Cerebellar nuclear complex (tissue), 1 donor: ENCODE measurements at places on chromosomes 3 and 15.

GRCh38 chr15:41647262-41647661 is 12.9 kb upstream of the MGA start:
- DNase-seq = no peak

- no peak for DNase-seq
Measured at GRCh38 chr15:23002920-23003319, 22.8 kb upstream of the CYFIP1 start.

DNA sequence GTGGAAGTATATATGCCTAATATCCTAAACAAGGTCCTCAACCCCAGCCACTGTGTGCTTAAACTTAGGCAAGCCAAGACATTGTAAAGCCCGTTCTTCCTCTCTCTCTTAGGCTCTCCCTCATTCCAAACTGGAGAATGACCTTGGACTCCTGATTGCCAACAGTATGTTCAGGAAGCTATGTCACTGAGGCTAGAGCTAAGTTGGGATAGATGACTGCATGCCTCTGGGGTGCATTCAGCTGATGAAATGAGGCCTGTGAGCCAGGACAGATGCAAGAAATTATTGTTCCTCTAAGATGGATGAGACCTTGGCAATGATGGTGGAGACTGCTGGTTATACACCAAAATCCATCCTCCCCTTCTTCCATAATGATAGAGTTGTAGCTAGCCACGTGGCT is 27.9 kb upstream of the TBC1D21 start:
- no peak for DNase-seq

DNA sequence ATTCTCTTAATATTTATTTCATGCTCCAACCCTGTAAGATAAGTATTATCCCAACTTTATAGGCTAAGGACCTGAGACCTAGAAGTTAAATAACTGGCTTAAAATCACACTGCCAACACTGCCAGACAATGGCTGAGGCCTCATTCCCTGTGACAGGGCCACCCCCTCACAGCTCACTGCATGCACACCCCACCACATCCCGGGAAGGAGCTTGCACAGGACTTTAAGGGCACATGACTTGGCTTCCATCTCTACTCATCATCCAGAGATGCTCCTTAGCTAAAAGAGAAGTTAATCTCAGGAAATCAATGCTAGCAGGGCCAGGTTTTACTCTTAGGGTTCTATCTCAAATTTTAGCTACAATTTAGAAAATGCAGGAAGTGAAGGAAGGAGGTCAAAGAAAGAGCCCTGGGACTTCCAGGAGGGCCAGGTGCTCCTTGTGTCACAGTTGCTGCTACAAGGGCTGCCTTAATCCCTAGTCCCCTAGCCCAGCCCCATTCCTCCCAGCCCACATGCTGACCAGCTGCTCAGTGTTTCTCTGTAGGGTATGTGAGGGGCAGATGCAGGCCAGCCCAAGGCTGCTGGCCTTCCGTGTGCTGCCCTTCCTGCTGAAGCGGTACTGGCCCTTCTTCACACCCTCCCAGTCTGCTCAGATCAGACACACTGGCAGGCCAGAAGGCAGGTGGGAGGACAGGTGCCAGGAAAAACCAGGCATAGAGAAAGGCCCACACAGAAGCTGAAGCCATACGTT is 53.5 kb downstream of the WWTR1 start:
- DNase-seq = no peak

DNA sequence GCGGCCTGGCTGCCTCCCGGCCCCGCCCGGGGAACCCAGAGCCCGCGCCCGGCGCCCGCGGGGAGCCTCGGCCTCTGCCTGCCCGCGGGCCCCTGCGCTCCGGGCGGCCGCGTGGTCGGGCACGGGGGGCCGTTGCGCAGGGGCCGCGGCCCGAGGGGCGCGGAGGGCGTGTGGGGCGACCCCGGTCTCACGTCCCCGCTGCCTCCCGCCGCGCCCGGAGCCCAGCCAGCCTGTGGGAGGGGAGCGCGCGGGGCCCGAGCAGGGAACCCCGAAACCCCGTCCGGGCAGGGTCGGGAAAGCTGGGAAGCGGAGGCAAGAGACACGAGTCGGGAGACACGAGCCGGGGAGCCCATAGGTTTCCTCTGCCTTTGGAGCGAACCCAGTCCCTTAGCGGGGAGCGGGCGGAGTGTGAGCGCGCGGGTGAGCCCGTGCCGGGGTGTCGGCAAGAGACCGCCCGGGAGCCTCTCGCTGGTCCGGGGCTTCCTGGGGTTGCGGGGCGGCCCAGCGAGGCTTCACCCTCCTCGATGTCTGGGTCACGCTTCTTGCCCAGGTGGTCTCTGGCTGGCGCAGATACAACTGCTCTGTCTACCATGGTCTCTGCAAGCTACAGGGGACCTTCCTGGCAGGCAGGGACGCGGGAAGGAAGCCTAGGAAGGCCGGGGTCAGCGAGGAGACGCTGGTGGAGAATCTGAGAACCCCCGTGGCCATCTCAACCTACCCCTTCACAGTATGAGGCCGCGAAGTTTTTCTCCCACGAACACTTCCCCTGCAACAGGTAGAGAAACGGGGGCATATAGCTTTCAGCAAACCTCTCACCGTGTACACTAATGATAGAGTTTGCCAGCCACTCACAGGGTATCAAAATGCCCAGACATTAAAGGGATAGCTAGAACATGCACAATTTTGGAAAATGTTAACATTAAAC is 586 bp downstream of the LRRK1 start:
- DNase-seq = no peak

DNA sequence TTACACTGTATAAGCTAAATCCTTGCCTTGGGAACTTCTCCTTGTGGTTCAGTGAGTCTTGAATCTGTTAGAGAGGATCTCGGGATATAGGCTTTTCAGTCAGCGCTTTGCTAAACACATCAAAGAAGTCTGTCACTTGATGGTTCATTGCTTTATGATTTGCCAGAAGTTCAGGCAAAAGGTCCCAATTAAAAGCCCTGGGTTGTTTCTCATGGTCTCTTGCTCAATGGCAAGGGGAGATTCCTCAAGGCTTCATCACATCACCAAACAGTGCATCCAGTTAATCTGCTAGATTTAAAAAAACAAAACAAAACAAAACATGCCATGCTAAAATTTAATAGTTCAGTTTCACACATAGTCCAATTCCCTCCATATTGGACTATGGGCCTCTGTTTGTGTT is 114.8 kb downstream of the FILIP1L start:
- DNase-seq = no peak

DNA sequence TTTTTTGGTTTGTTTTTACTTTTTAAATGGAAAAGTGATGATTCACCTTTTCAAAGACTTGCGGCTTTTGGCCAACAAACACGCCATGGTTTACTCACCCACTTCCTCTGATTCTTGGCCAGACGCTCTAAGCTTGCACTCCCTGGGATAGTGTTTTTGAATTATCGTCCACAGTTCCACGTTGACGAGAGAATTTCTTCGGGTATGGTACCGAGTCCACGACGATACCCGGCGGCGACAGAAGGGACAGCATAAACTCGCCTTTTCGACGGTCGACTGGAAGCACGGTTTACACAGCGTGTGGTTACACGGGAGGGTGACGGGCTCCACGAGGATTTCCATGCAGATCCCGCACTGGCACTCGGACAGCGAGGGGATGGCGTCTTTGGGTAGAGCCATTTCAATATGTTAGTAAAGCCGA is 783 bp downstream of the RNF168 start:
- peak; percentile 6 for DNase-seq

DNA sequence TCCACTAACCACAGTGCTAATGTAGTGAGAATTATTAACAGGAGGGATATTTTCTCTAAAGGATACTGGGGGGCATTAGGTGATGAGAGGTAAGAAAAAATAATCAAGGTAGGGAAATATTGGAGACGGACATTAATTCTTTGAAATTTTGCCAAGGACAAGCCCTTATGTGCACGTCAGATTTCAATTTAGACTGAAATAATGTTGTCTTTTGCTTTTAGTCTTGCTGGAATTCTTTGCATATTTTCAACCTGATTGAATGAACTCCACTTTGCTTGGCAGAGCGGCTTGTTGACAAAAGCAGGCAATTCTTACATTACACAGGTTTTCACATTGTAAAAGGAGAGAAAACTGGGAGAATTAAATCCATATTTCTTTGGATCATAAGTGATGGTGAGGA is 25.0 kb upstream of the C3orf52 start:
- no peak for DNase-seq

- no peak for DNase-seq
Measured at GRCh38 chr15:85318732-85319076, 61.7 kb upstream of the AKAP13 start.

DNA sequence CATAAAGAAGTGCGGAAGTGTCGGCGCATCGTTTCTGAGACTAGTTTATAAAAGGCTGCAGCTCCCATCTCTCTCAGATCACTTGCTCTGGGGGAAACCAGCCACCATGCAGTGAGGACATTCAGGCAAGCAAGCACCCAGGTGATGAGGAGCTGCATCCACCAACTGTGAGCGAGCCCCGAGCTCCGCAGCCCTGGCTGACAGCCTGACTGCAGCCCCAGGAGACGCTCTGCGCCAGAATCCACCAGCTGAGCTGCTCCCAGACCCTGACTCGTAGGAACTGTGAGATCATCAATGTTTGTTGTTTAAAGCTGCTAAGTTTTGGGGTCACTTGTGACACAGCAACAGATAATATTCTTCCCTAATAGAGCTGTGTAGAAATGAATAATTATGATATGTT is 5.0 kb upstream of the TM2D3 start:
- DNase-seq = no peak

GRCh38 chr3:126685493-126685892 is 18.5 kb upstream of the CHCHD6 start:
- DNase-seq = no peak

DNA sequence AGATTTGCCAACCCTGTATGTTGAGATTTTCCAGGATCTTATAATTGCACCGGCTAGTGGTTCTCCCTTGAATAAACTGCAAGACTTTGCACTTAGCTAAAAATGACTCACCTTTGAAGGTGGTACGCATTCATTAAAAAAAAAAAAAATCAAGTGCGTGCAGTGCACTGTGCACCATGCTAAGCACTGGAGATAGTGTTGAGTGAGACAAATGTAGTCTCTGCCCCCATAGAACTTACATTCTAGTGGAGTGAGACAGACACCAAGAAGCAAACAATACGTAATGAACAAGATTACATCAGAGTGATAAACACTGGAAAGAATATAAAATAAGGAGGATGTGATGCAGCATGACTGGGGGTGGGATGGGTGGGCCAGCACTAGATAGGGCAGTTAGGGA is 69.4 kb downstream of the ITPR1 start:
- DNase-seq = no peak

- DNase-seq = no peak
Measured at GRCh38 chr3:193134856-193135255, 106.2 kb upstream of the PLAAT1 start.

- no peak for DNase-seq
Measured at GRCh38 chr3:128076483-128077201, 24.4 kb downstream of the SEC61A1 start.

GRCh38 chr3:85159376-85159775 is 200.6 kb downstream of the CADM2 start:
- DNase-seq = no peak

DNA sequence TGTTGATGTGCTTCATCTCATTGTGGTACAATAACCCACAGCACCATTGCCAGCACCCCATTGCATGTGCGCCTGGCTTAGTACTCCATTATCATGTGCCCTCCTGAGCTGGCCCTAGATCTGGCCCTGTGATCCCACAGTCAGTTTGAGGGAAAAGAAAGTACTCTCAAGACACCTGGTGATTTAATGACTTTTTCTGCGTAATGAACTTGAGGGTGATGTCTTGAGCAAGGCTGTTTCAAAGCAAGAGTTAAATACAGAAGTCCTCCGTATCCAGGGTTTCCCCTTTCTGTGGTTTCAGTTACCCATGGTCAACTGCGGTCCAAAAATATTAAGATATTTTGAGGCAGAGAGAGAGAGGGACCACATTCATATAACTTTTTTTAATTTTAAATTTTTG is 16.3 kb downstream of the C3orf20 start:
- no peak for DNase-seq

GRCh38 chr3:18035641-18036449 is 293.4 kb upstream of the TBC1D5 start:
- no peak for DNase-seq

DNA sequence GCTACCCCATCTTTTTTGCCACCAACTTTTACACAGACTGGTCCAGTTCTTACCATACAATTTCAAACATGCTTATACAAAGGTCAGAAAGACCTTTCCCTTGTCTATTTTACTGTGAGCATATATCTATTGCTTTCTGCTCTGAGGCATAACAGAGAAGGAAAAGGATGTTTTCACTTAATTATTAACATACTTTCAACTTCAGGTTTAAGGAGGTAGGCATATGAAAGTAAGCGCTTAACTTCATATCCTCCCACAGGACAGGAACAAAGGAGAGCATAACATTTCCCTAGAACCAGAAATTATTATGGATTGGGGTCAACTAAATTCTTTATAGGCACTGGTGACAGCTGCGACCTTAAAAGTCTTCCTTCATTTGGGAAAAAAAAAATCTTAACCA is 1.1 kb downstream of the MYEF2 start:
- no peak for DNase-seq

- no peak for DNase-seq
Measured at GRCh38 chr3:106829206-106829605, 548.0 kb upstream of the CCDC54 start.

GRCh38 chr3:27633224-27633545 is 88.9 kb downstream of the EOMES start:
- no peak for DNase-seq
